Stimulated activated CD4-positive, alpha-beta T cell treated with anti-CD3 and anti-CD28 coated beads, TNF-alpha, amount 100 ng/mL, for 48 hours (primary cell): ENCODE measurements at places on chromosomes 16 and 17.

DNA sequence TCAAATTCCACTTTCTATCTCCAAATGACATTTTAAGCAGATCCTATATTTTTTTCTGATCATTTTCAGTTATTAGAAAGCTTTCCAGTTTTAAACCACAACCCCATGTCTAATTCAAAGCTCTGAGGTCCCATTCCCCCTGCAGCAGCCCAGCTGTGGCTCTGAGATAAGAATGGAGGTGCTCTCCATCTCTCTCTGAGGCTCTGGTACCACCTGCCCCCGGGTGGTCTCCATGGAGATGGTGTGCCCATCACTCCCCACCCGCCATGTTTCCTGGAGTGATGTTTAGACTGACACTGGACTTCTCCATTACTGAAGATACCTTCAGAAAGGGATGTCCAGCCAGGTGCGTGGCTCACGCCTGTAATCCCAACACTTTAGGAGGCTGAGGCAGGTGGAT, 68.1 kb upstream of the SEC14L1 start:
- DNase-seq = no peak

GRCh38 chr16:4378999-4379690, 7.5 kb downstream of the VASN start:
- DNase-seq = no peak

DNA sequence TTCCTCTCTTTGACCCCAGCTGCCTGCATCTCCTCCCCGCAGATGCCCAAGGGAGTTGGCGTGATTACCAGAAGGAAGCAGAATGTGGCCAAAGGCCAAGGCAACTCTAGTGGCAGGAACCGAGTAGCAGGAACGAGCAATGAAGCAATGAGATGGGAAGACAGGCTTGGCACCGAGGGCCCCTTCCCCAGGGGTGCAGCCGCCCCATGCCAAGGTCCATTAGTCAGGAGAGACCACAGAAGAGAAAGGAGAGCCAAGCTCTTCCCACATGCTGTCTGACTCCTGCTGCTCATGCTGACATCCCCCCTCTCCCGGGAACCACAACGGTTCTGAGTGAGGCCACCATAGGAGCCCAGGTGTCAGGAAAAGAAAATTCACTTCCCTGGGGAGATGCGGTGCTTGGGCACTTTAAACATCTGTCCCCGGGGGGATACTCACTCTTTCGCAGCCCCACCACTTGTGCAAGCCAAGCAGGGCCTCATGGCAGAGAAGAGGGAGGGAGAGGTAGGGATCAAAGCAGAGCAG, 67.4 kb downstream of the MYO18A start:
- no peak for DNase-seq

GRCh38 chr16:2042986-2043666, 4.5 kb downstream of the NTHL1 start:
- DNase-seq = no peak

GRCh38 chr17:38848557-38848891, 5.0 kb downstream of the RPL23 start:
- no peak for DNase-seq

GRCh38 chr17:73506470-73507435, 137.5 kb downstream of the SDK2 start:
- no peak for DNase-seq

GRCh38 chr17:64080174-64080618, 49.7 kb downstream of the ERN1 start:
- no peak for DNase-seq

DNA sequence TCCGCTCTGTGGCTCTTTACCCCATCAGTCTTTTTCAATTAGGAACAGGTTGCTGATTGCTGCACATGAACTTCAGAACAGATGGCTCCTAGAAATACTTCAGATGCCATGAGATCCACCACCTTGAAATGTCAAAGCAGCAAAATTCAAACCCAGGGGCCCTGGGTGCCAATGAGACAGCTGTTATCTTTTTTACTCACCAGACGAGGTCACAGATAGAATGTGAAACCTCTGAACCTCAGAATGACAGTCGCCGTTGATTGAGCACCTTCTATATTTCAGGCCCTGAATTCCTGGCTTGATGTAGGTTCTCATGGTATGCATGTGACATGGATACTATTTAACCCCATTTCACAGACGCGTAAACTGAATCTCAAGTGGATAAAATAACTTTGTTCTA, 63.0 kb downstream of the MAF start:
- no peak for DNase-seq

- DNase-seq = no peak
Observed at GRCh38 chr17:27379888-27380533, 76.2 kb upstream of the KSR1 start.
